ENCODE measurements at places on chromosomes 16 and 17.

DNA sequence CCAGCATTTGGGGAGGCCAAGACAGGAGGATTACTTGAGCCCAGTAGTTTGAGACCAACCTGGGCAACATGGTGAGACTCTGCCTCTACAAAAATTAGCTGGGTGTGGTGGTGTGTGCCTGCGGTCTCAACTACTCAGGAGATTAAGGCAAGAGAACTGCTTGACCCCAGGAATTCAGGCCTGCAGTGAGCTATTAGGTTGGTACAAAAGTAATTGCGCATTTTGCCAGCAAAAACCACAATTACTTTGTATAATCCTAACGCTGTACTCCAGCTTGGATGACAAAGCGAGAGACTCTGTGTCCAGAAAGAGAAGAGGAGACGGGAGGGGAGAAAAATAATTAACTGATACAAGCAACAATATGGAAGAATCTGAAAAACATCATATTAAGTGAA, 32.7 kb downstream of the YWHAE start:
- no peak for DNase-seq

GRCh38 chr17:8002721-8003593, 542 bp downstream of the GUCY2D start:
- DNase-seq, result no peak

DNA sequence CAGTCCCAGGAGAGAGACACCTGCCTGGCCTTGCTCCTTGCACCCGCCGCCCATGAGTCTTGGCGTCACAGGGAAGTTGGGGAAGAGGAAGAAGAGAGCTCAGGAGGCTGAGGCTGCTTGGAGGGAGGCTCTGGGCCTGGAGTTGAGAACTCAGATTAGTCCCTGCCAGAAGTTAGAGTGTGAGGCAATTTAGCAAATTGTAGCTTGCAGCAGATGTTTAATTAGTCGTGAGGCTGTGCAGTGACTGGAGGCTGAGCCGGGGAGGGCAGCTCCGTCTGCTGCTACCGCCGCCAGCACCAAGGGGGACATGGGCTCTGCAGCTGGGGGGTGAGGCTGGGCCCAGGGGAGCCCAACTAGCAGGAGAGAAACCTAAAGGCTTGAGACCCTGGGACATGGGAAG, 738.3 kb upstream of the EEF2KMT start:
- no peak for DNase-seq

- DNase-seq, result no peak
These were observed 5.5 kb upstream of the KRT10 start for GRCh38 chr17:40827746-40828453.

GRCh38 chr16:19505600-19506303, 16.1 kb downstream of the GDE1 start:
- DNase-seq, result no peak

- DNase-seq, result no peak
These were observed 168.8 kb upstream of the CHMP6 start for GRCh38 chr17:80822700-80823410.

DNA sequence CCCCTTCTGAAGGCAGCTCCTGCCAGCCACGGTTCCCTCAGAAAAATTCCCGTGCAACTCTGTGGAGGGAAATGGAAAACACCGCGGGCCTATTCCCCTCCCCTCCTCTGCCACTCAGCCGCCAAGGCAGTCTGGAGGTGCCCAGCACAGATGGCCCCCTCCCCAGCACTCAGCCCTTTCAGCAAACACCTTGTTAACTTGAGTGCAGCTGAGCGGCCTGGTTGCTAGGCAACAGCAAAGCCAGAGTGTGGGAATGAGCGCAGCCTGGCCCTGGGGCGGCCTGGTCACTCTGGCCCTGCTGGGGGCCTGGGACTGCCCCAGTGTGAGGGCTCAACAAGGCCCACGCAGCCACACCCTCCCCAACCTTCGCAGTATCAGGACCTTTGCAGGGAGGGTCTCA, 32.8 kb downstream of the CACNA1G start:
- DNase-seq, result no peak

DNA sequence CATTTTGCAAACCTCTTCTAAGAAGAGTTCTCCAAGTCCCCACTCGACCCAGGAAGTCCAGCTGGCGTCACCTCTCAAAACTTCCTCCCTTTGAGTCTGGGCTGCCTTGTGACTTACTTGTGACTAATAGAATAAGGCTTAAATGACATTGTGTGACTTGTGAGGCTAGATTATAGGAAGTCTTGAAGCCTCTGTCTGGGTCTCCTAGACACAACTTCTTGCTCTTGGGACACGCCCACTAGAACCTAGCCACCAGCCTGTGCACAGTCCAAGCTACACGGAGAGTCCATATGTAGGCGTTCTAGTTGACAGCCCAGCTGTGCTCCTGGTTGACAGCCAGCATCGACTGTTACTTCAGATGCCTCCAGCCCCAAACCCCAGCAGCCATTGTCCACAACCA, 66.7 kb upstream of the TANC2 start:
- DNase-seq, result no peak

GRCh38 chr17:57549468-57549867, 195.6 kb downstream of the CCDC182 start:
- no peak for DNase-seq

- DNase-seq, result no peak
These were observed 7.2 kb downstream of the PDK2 start for GRCh38 chr17:50102164-50102991.

- no peak for DNase-seq
These were observed 419.0 kb upstream of the ASIC2 start for GRCh38 chr17:33712120-33712519.

DNA sequence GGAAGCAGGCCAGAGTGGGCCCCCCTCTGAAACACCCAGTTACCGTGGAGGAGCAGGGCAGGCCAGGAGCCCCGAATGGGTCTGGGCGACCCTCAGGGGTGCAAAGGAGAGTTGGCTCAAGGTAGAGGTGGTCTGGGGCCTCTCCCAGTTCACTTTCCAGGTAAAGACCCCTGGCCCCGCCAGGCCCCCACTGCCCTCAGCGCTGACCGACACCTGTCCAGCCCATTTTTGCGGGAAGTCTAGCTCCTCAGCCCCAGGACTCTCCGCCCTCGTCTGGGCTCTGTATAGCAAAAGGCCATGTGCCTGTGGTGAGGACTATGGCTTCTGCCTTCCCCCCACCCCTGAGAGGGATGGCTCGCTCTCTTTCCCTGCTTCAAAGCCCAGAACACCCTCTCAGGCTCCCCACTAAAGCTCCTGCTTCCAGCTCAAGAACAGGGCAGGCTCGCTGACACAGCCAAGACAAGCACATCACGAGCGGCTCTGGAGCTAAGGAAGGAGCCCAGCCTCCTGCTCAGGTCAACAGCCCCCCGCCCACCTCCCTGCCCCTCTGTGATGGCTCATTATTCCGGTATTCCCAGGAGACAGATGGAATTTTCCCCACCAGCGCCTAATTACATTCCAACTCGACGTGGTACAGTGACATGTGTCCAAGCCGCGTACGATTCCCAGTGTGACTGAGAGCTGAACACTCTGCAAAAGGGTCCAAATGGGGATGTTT, 59.4 kb downstream of the RTN4RL1 start:
- no peak for DNase-seq

- DNase-seq, result peak; percentile 26
These were observed 11.6 kb downstream of the ST6GALNAC1 start for GRCh38 chr17:76631821-76632565.

GRCh38 chr16:28162326-28162877, 49.4 kb downstream of the XPO6 start:
- DNase-seq, result no peak

DNA sequence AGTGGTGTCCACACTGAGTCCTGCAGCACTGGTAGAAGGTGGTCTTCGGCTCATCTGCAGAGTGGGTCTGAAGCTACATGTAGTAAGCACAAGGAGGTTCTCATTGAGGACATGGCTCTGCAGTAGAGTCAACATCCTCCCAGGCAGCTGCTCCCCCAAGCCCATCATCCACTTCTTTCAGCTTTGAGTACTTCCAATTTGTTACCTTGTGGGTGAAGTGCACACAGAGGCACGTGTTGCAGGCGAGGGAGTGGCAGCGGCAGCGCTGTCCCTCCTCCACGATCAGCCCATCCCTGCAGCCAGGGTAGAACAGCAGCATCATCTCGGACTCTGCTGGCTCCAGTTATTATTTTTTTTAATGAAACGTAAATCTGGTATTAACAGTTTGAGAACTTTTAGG, 1.8 kb upstream of the SSTR2 start:
- no peak for DNase-seq

DNA sequence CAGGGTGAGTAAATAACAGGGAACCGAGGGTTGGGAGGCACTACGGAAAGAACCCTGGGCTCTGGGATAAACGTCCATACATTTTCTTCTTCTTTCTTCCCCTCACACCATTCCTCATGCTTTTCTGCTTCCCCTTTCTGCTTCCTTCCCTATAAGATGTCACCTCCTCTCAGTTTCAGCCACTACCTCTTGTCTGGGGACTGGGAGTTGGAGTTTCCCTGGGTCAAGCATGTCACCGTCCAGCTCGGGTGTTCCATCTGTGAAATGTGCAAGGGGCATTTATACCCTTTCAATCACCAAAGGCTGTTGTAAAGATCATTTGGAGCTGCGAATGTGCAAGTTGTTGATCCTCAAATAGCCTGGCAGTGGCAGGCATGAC, 17.5 kb upstream of the CCL22 start:
- DNase-seq, result no peak

DNA sequence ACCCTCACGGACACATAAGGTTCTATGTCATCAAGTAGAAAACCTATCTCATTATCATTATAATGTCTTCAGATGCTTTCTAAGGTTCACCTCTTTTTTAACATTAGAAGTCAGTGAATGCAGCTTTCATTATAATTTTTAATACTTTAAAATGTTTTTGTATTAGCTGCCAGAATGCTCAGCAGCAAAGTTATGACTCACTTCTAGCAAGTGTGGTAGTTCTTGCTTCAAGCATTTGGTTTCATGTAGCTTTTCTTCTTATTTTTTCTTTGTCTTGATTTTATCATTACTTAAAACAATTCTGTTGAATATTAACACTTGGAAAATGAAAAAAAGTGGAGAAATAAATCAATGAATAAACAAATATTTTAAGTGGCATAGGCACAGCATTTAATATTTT, 23.4 kb downstream of the LPCAT2 start:
- no peak for DNase-seq

DNA sequence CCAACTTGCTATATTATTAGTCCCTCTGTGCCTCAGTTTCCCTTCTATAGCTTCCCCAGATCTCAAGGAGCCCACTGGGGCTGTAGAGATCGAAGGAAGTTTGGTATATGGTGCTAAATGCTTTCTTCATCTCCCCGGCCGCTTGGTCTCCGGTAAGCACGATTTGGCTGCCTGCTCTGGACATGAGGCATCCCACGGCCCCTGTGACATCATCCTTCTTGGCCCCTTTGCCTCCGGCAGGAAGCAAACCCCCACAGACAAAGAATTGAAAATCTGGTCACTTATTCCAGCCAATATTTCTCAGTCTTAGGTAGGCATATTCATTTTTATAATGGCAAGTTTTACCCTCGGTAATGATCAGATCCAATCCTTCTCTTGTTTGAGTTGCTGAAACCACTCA, 65.8 kb downstream of the WSCD1 start:
- DNase-seq, result no peak

DNA sequence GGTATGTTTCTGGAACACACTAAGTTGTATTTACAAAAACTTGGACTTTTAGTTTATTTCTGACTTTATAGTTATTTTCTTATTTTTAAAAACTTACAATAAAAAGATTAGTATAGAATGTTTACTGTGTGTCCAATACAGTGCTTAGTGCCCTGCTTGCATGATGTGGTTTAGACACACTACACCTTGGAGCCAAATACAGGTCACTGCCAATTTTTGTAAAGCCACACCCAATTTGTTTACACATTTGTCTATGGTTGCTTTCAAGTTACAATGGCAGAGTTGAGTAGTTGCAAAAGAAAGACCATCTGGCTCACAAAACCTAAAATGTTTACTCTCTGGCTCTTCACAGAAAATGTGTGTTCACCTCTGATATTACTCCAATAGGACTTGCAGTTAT, 807.1 kb downstream of the KCNJ2 start:
- DNase-seq, result no peak

GRCh38 chr16:63975669-63976068, 1146.2 kb downstream of the CDH11 start:
- no peak for DNase-seq

DNA sequence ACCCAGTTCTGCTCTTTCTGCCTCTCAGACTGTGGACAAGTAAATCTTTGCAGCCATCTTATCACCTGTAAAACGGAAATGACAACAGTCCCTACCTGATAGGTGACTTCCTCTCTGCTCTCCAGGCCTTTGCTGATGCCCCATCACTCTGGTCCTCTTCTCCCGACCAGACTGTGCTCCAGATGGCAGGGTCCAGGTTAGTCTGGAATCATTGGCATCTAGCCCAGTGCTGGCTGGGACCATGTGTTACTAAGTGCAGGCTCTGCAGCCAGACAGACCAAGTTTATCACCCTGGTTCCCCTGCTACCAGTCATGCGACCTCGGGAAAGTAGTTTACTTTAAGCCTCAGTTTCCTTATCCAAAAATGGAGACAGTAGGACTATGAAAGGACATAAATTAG, 1.8 kb upstream of the NUBP1 start:
- DNase-seq, result no peak

GRCh38 chr16:88781140-88782077, 3.6 kb downstream of the PIEZO1 start:
- peak; percentile 72 for DNase-seq

DNA sequence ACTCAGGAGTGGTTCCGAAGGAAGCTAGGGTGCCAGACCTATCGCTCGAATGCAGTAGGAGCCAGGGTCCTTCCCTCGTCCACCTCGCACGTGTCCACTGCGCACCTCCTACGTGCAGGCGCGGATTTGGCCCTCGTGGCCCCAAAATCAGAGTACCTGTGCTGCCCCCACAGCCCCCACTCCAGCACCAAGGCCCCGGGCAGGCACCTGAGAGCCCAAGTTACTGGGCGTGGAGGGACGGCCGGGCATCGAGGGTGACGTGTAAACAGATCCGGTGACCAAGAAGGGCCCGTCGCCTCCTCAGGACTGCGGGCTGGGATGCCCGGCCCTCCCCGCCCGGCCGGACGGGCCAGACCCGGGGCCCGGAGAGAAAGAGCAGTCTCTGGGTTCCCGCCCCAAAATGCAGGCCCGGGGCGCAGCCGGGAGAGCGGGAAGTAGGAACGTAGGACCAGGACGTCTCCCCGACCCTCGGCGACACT, 492 bp downstream of the SLC25A39 start:
- DNase-seq, result no peak

DNA sequence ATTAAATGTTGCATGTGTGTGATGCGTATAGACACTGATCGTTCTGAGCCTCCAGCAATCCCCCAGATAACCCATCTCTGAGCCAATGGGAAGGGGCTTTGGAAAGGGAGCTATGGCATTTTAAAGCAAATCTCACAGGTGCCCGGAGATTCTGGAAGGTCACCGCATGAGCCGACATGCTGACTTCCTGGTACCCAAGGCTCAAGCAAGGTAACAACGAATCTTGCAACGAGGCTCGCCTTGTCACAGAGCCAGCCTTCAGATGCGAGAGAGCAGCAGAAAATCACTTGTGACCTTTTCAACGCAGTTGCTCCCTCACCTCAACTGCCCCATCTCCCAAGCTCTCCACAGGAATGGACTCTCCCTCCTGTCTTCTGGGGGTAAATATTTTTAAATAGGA, 154.8 kb upstream of the CDH5 start:
- DNase-seq, result no peak
